ENCODE measurements at places on chromosomes 5 and 9.

- DNase-seq: no peak
These were observed 297.4 kb upstream of the TAS2R1 start for GRCh38 chr5:9927521-9927997.

- no peak for DNase-seq
These were observed 120.8 kb upstream of the ZNF608 start for GRCh38 chr5:124867137-124867704.

DNA sequence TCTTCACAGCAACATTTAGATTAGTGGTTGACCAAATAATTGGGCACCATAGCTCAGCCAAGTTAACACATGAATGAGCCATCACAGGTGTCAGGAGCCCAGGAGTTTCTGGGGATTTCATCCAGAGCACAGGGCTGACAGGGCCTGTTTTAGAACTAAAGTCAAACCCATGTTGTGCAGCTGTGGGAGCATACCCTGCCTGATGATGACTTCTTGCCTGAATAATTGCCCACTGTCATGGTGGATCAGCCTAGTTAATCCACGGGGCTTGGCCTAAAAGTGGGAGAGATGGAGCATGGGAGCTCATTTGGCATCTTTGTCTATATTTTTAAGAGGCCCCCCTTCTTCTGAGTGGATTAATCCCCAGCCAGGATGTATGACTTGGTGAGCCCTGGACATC lies 105.6 kb upstream of the GDNF start:
- no peak for DNase-seq

GRCh38 chr9:68545033-68545705 lies 4.5 kb upstream of the TMEM252 start:
- no peak for DNase-seq

Data from stimulated activated CD8-positive, alpha-beta memory T cell treated with anti-CD3 and anti-CD28 coated beads, Interleukin-7, amount 100 ng/mL, for 1 hour (primary cell).